Suppressor macrophage treated with lipopolysaccharide for 1 hour (primary cell): ENCODE measurements at places on chromosomes 6 and 20.
A peak's percentile ranks its signal among the peaks of the same experiment; 100 is the strongest.

GRCh38 chr6:137875606-137876005, 8.5 kb downstream of the TNFAIP3 start:
- DNase-seq: peak; percentile 50

DNA sequence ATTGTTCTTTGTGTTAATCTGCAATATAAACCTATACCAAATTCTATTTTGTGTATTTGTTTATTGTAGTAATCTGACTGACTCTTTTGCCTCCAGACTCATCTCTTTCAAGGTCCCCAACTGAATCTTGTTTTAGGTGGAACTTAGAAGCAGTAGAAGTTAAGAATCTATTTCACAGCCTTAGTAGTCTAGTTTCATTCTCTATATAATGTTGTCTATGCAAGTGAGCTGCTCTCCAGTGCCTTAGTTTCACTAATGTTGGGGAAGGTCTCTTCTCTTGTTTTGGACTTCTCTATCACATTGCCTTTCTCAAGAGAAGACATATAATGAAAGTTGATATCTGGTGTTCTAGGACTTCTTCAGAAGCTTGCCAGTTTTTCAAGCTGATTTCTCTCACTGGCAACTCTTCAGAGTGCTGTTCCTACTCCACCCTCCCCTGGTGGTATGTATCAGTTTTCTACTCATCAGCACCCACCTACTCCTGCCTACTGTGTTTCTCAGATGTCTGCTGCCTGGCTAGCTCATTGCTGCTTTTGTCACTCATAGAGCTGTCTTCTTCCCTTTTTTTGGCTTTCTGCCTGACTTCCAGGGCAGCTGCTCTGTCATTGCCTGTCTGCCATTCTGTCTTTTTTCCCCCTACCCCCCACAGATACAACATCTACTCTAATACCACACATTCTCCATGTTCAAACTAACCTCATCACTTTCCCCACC, 82.1 kb downstream of the PTPRA start:
- DNase-seq: peak; percentile 57

- DNase-seq: peak; percentile 72
Measured at GRCh38 chr6:52317211-52317610, 32.7 kb upstream of the MCM3 start.

DNA sequence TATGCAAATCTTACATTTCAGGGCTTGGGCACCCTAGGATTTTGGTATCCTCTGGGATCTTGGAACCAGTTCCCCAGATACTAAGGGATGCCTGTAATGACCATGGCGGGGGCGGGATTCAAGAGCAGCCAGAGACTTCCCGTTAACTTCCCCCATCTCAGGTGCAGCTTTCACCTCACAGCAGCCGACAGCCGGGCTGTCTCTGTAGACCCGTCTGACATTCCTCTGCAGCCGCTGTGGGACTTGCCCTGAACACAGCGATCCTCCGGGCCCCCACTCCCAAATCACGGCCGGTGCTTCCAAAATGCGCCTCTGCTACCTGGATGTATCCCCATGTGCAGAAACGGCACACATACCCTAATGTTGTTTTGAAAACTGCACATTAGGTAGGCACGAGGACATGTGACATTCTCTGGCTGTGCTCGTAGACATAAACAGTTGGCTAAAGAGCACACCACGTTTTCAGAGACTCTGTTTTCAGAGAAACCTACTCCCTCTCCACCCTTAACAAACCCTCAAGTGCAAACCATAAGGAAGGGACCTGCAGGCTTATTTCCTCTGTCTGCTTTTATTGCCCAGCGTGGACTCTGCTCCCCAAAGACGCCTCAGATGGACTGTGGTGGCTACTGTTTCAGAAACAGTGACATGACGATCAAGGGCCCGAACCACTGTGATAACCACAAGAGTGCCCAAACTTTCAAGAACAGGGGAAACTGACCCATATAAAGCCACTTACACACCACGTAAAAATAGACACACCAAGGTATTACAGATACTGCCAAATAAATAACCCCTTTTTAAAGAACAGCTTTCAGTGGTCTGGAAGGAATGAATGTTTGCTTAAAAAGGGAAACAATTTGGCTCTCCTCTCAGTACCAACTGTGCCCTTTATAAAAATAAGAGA, 72.9 kb upstream of the FOXC1 start:
- no peak for DNase-seq

GRCh38 chr20:33309631-33310030, 26.6 kb downstream of the BPIFB1 start:
- no peak for DNase-seq

DNA sequence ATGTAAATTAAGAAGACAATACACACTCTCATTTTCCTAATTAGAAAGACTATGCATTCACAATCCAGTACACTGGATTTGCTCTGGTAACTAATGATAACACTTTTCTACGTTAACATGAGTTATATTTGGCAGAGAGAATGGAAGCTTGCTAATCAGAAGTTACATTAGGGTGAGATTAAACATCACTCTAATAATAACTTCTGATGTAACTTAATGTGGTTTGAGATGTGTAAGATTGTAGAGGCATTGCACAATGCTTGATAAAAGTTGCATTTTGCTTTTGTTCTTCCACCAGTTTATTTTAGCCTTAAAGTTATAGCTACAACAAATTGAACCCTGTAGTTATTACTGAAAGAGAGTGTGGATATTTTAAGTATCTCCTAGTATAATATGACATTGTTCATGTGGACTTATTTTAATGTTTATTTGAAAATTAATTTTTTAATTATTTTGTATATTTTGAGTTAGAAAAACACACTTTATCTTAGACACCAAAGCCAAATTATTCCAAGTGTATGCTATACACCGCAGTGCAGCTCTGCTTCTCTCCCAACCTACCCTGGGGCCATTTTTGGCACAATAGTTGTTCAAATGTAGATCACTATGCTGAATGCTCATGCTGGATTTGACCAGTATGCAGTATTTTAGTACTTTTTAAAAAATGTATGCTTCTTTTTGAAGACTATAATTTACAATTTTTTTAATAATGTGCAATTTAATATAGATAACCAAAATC, 143.2 kb downstream of the SLC16A10 start:
- peak; percentile 90 for DNase-seq

DNA sequence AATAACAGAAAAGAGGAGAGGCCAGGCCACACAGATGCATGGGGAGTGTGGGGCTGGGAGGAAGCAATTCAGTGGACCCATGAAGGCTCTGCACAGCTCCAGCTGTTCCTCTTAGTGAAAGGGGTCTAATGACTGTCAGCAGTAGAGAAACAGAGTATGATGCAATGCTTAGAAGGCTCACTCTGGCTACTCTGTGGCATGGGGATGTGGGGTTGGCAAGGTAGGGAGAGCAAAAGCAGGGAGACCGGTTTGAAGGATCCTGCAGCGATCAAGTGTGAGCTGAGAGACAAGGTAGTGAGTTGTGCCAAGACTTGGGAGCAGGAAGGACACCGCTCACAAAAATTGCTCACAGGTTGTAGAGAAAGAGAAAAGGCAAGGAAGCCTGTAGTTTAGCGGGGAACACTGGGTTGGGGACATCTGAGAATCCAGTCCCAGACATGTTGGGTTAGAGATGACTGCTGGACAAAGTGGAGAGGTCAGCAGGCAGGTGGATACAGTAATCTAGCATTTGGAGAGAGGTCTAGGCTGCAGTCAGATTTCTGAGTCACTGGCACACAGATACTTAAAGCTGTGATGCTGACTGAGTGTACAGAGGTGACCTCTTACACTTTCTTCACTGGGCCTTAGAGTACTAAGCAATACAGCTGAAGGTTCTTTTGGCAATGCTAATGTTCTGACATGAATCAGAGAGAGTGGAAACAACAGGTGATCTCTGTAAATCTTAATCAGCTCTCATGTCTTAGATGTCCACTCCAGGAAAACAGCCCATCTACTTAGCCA, 27.1 kb downstream of the NAPB start:
- DNase-seq: no peak

- no peak for DNase-seq
Measured at GRCh38 chr20:38924718-38925117, 1.5 kb upstream of the FAM83D start.

- peak; percentile 20 for DNase-seq
Measured at GRCh38 chr20:21613512-21613911, 92.0 kb upstream of the PAX1 start.

DNA sequence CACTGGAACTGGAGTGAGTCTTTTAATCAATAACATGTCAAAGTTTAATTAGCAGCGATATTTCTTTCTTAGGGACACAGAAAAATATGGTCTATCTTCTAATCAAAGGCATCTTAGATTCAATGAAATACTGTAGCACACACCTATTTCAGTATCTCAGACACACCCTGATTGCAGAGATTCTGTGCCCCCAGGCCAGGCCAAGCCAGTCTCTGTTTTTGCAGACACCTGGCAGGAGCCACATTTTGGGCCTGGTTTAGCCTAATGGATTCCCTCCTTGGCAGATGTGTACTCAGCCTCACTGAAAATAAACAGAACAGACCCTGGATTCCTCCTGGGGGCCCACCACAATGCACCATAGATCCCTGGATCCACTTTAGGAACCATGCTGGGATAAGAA, 74.8 kb downstream of the LRFN2 start:
- no peak for DNase-seq

DNA sequence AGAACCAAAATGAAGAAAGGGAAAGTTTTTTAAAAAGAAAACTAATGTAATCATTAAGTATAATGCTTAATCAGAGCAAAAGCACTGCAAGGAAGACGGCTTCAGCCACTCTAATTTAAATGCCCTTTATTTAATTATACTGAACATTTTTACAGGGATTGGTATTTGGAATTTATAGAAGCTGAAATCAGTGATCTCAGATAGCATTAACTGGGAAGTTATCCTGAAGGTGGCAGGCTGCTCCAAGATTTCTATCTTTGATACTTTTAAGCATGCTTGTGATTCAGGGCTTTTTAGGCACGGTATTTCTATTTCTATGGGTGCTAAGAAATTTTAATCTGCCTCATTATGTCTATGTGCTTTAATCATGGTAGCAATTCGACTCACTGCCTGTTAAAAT, 1.3 kb upstream of the NDUFAF4 start:
- DNase-seq: peak; percentile 62

- DNase-seq: no peak
Measured at GRCh38 chr6:40247516-40248115, 313.4 kb upstream of the MOCS1 start.

GRCh38 chr20:23449421-23449820, 3.3 kb downstream of the CST11 start:
- DNase-seq: peak; percentile 70

- no peak for DNase-seq
Measured at GRCh38 chr6:140844167-140844566, 1288.6 kb upstream of the GJE1 start.

GRCh38 chr6:27672113-27672799, 199.4 kb upstream of the ZNF184 start:
- peak; percentile 32 for DNase-seq

DNA sequence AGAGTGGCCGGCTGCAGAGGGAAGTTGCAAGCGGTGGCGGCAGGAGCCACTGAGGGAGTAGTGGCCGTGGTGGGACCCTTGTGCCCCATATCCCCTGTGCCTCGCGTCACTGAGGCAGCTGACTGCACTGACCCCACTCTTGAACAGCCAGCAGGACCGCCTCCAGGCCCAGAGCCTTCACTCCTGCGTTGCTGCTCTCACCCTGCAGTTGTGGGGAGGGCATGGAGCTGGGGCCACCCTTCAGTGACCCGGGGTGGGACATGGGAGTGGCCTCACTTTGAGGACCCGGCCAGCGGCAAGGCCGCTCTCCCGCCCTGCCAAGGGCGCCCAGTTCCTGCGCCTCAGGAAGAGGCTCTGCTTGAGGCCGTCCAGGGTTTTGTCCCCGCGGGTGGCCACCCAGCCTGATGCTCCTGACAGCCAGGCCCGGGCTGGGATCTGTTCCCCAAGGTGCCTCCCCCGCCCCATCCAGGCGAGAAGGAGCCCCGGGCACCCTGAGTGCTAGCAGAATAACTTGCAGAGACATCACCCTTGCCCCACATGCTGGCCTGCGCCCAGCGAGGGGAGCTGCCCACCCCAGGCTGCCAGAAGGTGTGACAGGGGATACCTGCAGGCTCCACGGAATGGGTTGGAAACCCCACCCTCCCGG, 44.4 kb downstream of the HLA-DRA start:
- no peak for DNase-seq

DNA sequence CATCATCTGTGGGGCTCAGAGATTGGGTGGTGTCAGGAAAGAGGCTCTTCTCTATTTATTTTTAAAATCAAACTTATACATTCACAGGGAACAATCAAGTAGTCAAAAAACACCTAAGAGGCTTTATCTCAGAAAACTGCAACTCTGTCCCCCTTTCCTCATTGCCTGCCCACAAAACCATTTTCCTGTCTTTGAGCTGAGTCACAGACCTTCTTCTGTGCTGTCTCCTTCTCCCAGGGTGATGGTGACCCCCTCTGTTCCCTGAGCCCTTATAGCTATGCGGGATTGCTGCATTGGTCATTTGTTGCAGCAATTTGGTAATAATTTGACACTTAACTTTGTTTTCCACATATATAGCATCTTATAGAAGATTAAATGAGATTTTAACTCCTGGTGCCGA, 195.2 kb upstream of the PROKR2 start:
- no peak for DNase-seq

DNA sequence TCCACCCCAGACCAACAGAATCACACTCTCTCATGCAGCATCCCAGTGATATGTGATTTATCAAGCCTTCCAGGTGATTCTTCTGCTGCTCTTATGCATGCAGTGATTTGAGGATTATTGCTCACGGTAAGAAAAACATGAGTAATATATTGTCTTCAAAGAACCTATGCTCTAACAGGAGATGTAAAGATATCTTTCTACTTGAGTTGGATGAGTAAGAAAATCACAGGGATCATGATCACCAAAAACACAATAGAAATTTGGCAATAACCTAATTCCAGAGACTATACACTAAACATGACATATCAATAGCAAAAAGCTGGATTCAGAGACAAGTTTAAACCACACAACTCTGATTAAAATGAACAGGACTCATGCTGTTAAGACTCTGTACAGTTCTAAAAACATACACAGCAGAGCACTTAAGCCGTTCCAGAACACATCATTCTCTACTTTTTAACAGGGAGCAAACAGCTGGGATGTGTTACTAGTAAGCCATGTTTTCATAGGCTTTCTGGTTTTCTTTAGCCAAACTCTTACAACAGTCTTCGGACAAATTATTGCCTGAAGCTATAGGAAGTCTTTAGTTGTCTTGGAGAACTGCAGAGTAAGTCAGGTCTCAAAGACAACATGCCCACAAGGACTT, 568.6 kb downstream of the HAO1 start:
- DNase-seq: no peak

DNA sequence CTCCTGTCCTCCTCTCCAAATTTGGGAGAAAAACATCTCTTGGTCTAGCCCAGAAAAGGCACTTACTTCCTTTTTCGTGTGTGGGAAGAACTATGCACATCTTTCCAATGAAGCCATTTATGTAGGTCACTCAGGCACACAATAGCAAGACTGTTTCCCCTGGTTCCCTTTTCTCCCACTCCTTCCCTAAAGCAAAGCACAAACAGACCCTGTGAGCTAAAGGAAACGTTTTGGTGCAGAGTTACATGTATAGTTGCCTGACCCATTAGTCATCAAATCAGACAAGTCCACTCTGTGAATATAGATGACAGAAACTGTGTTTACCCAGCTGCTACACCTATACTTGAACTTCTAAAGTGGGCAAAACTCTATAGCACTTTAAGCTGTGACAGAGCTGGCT, 474.6 kb downstream of the COL12A1 start:
- DNase-seq: peak; percentile 6
